ENCODE measurements at places on chromosomes 6 and 20.
A peak's percentile ranks its signal among the peaks of the same experiment; 100 is the strongest.

DNA sequence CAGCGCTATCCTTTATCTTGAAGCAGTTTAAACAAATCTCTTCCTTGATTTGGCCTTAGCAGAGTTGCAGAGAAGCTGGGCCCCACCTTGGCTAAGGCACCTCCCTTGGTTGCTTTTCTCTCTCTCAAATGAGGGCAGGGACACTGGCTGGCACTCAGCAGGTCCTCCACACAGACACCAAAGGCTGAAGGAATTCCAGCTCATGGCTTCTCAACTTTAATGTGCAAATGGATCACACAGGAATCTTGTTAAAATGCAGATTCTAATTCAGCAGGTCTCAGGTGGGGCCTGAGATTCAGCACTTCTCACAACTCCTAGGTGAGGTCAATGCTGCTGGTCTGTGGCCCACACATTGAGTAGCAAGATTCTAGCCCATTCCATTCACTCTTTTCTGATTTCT, 25.7 kb downstream of the RIMS4 start:
- DNase-seq: no peak

GRCh38 chr20:1912646-1913045, 17.4 kb downstream of the SIRPA start:
- DNase-seq: no peak

GRCh38 chr6:11317885-11318771, 85.7 kb upstream of the NEDD9 start:
- peak; percentile 72 for DNase-seq

GRCh38 chr6:167801263-167801662, 25.4 kb upstream of the AFDN start:
- no peak for DNase-seq

GRCh38 chr6:16045238-16045637, 83.6 kb upstream of the MYLIP start:
- DNase-seq: no peak

GRCh38 chr6:80363501-80364122, 257.1 kb downstream of the BCKDHB start:
- DNase-seq: no peak

GRCh38 chr20:3800256-3800877, 4.3 kb downstream of the CDC25B start:
- no peak for DNase-seq

DNA sequence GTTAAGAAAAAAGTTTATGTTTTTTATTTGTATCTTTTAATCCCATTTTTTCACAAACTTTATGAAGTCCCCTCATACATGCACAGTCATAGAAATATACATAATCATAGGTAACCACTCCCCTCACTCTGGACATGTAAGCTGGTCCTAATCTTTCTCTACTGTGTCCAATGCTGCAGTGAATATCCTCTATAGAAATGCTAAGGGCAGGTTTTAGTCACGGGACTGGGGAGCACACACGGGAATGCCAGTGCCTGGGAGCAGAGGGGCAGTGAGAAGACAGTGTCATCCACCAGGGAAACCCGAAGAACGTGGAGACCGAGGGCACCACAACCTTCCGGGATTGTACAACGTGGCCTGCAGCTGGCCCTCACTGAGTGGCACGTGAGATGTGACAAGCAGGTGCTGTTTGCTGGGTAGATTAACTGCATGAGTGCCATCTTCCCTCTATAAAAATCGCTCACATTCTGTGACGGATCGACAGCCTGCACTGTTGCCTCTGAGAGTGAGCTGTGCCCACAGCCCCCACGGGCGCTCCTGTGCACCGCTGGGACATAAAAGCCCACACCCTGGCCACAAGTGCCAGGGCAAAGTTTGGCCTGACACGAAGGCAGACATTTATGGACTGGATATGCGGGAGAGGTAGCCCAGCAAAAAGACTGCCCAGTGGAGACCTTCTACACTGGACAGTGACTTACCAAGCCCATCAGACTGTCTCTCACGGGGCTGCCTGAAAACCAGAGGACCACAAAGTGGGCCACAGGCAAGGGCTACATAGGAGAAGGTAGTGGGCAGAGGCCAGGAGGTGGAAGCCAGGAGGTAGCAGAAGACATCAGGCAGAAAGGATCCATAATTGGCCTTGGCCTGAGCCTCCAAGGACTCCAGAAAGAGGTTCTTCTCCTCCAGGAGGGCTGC, 63.2 kb downstream of the FGD2 start:
- no peak for DNase-seq

DNA sequence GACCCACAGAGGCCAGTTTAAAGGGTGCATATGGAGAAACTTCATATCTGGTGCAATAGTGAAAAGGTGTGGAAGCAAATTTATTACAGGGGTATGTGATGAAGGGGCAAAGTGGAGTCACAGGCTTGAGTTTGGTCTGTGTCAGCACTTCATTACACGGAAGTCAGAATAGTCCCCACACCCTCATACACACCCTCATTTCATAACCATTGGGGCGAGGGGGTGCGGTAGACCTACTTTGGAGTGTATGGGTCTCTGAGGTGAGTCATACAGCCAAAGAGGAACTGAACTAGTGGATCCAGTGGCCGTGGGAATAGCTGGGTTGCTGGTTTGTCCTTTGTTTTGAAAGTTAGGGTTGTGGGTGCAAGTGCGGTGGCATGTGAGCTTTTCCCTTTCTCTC, 3.3 kb downstream of the TM9SF4 start:
- no peak for DNase-seq

- DNase-seq: no peak
These were observed 44.6 kb upstream of the NT5E start for GRCh38 chr6:85405175-85405852.

DNA sequence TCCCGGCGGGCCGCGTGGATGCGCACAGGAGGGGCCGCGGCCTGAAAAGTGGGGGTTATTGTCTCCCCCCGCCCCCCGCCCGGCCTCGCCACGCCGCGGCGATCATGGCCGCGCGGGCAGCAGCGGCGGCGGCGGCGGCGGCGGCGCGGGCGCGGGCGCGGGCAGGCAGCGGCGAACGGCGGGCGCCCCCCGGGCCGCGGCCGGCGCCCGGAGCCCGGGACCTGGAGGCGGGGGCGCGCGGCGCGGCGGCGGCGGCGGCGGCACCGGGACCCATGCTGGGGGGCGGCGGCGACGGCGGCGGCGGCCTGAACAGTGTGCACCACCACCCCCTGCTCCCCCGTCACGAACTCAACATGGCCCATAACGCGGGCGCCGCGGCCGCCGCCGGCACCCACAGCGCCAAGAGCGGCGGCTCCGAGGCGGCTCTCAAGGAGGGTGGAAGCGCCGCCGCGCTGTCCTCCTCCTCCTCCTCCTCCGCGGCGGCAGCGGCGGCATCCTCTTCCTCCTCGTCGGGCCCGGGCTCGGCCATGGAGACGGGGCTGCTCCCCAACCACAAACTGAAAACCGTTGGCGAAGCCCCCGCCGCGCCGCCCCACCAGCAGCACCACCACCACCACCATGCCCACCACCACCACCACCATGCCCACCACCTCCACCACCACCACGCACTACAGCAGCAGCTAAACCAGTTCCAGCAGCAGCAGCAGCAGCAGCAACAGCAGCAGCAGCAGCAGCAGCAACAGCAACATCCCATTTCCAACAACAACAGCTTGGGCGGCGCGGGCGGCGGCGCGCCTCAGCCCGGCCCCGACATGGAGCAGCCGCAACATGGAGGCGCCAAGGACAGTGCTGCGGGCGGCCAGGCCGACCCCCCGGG, 637 bp downstream of the ARID1B start:
- peak; percentile 70 for DNase-seq

DNA sequence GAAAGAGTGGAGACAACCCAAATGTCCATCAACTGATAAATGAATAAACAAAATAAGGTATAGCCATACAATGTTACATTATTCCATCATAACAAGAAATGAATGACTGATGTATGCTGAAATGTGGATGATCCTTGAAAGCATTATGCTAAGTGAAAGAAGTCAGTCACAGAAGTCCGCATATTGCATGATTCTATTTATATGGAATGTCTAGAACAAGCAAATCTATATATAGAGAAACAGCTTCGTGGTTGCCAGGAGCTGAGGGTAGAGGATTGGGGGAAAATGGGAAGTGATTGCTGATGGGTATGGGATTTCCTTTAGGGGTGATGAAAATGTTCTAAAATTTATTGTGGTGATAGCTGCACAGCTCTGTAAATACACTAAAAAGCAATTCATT, 196.8 kb downstream of the ATXN1 start:
- DNase-seq: no peak

DNA sequence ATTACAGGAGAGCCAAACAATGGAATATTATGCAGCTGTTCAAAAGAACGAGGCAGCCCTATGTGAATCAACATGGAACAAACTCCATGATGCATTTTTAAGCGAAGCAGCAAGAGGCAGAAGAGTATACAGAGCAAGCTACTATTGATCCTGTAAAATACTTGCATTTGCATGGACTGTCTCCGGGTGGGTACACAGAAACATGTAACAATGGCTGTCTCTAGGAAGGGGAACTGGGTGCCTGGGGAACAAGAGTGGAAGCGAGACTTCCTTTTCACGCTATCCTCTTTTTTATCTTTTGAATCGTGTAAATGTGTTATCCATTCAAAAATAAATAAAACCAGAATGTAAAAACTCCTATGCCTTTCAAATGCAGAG, 93.3 kb upstream of the SIRPA start:
- no peak for DNase-seq

DNA sequence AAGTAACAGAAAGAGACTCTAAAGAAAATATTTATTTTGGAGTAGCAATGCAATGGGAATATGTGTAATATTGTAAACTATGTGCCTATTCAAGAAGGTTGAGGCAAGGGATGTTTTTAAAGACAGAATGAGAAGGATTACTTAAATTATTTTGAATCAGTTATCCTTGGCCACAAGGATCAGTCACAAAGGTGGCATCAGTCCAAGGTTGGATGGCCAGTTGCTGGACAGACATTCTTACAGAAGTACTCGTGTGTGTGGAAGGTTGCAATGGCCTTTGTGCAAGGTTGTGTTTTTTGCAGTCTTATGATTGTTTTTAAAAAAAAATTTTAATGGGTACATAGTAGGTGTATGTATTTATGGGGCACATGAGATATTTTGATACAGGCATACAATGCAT, 2.0 kb downstream of the QRSL1 start:
- DNase-seq: no peak

DNA sequence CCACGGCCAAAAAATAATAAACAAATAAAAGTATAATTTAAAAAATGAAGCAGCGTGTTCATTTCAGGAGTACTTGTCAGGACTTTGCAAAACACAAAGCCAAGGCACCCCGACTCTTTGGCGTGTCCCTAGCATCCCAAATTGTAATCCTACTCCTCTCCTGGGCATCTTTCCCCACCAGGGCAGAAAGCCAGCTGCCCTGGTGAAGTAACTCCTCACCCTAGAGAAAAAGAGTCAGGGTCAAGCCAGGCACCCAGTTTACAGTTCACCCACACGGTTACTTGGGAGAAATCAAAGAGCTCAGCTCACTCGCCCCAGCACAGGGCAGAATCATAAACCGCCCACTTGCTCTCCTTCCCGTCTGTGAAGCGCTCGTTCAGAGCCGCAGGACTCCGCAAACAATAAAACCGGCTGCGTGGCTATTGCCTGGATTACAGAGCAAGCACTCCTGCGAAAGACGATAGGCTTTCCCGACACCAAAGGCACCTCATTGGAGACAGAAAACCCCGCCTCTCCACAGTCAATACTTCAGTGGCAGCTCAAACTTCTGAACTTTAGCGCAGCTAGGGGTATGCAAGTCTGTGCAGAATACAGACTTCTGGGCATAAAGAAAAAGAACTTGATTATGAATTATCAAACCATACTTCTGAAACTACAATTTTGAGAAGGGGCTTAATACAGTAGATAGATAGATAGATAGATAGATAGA, 73.0 kb upstream of the NHSL1 start:
- DNase-seq: no peak

Data from activated naive CD4-positive, alpha-beta T cell treated with anti-CD3 and anti-CD28 coated beads, Interleukin-2, amount 50 U/mL, for 16 hours (primary cell).